ENCODE measurements at places on chromosomes 11 and 22. TPM values are rescaled to one million over a fixed set of nuclear protein-coding genes. Genes with fewer than 3 reads are reported as not detected.

CREBZF gene
- 40.5 TPM for total RNA-seq

KRTAP5-8 gene
- total RNA-seq = not detected

PKDREJ gene
- not detected for total RNA-seq

FBLN1 gene
- 257 TPM for total RNA-seq

UBQLNL gene
- 1.4 TPM for total RNA-seq

RIMBP3C gene
- not detected for total RNA-seq

ART1 gene
- total RNA-seq = 5.2 TPM

PLEKHA7 gene
- total RNA-seq = 2.7 TPM

PHETA2 gene
- total RNA-seq = 8.8 TPM

CNIH2 gene
- total RNA-seq = 1.1 TPM

LRRC32 gene
- 99.8 TPM for total RNA-seq

NRXN2 gene
- total RNA-seq = 4.2 TPM

CASP1 gene
- 16.6 TPM for total RNA-seq

DNAJB7 gene
- not detected for total RNA-seq

OR51B4 gene
- not detected for total RNA-seq

ACR gene
- 0.41 TPM for total RNA-seq

CCDC116 gene
- 0.28 TPM for total RNA-seq

SIDT2 gene
- 49.5 TPM for total RNA-seq

FOLH1 gene
- not detected for total RNA-seq

DGKZ gene
- 36.5 TPM for total RNA-seq

KCNJ4 gene
- total RNA-seq = not detected

GDPD4 gene
- not detected for total RNA-seq

ACCS gene
- total RNA-seq = 64.3 TPM

POU2AF2 gene
- not detected for total RNA-seq

TESMIN gene
- total RNA-seq = 2.5 TPM

FAM180B gene
- not detected for total RNA-seq

GLYAT gene
- total RNA-seq = not detected

PDE2A gene
- 226 TPM for total RNA-seq

PYGM gene
- total RNA-seq = 4.2 TPM

LRRC56 gene
- 0.98 TPM for total RNA-seq

TENM4 gene
- 3.3 TPM for total RNA-seq
